ENCODE measurements at places on chromosomes 6 and 20.

DNA sequence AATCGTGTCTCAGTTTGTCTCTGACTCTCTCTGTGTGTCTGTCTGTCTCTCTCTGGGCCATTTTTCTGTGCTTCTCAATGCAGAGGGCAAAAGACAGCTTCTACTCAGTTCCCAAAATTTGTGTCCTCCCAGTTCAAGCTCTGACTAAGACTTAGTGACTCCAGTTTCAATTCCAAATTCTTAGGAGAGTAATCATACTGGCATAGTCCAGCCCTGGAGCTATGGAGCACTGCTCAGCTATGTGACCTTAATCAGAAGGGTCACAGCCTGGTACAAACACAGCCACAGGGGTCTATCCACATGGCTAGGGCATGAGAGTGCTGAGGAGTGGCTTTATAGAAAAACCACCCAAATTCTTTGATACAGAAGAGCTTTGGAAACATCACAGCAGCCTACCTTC lies 91.9 kb downstream of the FOXF2 start:
- no peak for DNase-seq

DNA sequence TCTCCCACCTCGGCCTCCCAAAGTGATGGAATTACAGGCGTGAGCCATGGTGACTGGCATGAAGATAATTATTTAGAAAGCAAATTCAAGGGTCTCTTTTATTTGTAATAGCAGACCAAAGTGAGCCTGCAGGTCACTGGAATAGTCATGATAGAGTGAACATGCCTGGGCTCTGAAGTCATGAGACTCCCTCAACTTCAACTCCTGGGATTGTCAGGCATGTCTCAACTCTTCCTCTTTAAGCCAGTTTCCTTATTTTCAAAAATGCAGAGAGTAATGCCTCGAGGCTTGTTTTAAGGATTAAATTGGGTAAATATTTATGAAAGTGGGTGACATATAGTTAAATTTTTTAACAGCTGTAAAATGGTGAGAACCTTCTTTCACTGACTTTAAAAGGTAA lies 22.7 kb upstream of the HECA start:
- DNase-seq: peak; percentile 54

- DNase-seq: no peak
Measured at GRCh38 chr6:115796829-115797228, 263.9 kb downstream of the FRK start.

DNA sequence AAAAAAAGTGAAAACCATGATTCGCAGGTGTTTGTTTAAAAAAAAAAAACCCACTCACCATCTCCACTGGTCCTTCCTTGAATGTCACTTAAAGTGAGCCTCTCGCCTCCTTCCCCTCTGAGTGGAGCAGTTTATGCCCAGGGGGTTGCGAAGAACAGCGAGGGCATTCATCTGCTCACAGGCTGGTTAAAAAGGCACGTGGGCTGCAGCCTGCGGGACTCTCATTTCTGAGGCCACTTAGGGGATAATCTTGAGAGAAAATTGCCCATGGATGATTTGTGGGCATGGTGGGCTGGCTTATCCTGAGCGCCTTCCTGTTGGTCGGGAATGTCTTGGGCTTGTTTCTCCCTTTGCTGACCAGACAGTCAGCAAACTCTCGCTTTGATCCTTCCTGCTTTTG lies 18.9 kb downstream of the BCAS4 start:
- DNase-seq: no peak

DNA sequence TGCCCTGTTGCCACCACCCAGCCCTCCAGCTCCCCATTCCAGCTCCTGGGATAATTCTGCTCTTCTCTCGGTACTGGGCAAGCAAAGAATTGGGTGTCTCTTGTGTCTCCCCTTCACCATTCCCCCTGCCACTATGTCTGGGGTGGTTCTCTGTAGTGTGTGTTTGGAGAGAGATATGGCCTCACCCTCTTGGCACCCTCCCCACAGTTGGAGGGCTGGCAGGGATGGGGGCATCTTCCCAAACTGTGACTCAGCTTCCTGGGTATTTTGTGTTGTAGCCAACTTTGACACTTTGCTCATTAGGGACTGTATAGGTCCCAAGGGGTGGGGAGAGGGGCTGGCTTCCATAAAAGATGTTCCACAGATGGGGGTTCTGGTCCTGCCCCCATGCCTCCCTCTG lies 1.7 kb downstream of the TNXB start:
- DNase-seq: no peak

GRCh38 chr20:10381477-10381876 lies 52.5 kb downstream of the MKKS start:
- DNase-seq: no peak

- DNase-seq: no peak
Measured at GRCh38 chr20:54524849-54525248, 49.5 kb downstream of the DOK5 start.

- no peak for DNase-seq
Measured at GRCh38 chr6:39707962-39708683, 17.1 kb downstream of the KIF6 start.

DNA sequence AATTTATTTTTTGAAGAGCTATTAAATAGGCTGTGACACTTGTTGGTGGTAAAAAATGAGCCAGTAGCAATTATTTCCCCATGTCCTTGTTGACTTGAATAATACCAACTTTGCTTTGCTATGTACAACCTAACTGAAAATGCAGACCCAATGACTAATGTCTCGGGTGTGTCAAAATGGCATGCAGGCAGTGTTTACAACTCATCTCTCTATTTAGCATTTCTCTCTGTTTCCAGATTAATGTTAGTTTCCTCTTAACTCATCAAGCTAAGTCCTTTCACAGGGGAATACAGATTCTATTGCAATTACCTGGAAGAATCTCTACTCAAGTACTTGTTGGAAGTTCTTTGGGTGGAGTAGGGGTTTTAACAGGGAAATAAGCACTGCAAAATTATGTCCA lies 504.4 kb downstream of the BCKDHB start:
- no peak for DNase-seq

- no peak for DNase-seq
Measured at GRCh38 chr6:109961611-109962041, 16.5 kb upstream of the GPR6 start.

Data from suppressor macrophage (primary cell).